ENCODE measurements at places on chromosomes 2 and 18.

DNA sequence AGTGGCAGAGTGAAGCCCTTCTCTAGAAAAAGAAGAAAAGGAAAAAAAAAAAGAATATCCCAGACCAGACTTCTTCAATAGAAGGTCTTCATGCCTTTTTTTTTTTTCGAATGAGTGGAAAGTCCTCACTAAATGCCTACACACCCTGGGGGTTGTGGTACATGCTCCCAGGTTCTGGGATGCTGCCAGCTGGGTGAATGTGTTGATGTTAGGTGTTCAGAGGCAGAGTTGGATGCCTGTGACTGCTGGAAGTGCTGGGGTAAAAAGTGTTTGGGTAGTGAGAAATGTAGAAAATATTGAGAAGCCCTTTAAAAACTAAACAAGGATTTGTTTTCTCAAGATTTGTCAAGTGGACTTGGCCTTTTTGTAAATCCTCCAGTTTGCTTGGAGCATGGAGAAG lies 318.6 kb downstream of the SLC4A3 start:
- DNase-seq, result no peak

- DNase-seq, result no peak
Measured at GRCh38 chr2:6771634-6772611, 93.8 kb downstream of the CMPK2 start.

GRCh38 chr18:12398625-12399024 lies 9.1 kb upstream of the PRELID3A start:
- DNase-seq, result no peak

DNA sequence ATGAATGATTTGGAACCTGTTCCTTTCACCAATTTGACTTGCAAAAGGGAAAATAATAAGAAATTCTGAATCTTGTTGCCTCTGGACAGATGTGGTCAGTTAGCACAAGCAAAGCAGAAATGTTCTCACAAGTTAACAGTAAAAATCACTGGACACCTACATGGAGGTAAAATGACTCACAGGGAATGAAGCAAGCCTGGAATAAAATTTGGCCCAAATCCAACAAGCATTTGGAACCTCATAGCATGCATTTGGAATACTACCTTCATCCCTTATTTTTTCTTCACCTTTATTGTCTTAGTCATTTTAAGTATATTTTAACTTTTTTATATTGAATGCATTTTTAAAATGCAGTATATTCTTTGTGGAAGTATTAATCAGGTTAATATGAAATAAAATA lies 602.9 kb downstream of the ARHGAP15 start:
- DNase-seq, result no peak

- no peak for DNase-seq
Measured at GRCh38 chr2:40937284-40937683, 485.4 kb upstream of the SLC8A1 start.

GRCh38 chr2:66555501-66556324 lies 120.8 kb downstream of the MEIS1 start:
- DNase-seq, result no peak

GRCh38 chr2:148218326-148219075 lies 197.6 kb downstream of the MBD5 start:
- no peak for DNase-seq

GRCh38 chr2:70986499-70987189 lies 8.0 kb downstream of the TEX261 start:
- no peak for DNase-seq

GRCh38 chr2:5052905-5053304 lies 639.3 kb upstream of the SOX11 start:
- no peak for DNase-seq

DNA sequence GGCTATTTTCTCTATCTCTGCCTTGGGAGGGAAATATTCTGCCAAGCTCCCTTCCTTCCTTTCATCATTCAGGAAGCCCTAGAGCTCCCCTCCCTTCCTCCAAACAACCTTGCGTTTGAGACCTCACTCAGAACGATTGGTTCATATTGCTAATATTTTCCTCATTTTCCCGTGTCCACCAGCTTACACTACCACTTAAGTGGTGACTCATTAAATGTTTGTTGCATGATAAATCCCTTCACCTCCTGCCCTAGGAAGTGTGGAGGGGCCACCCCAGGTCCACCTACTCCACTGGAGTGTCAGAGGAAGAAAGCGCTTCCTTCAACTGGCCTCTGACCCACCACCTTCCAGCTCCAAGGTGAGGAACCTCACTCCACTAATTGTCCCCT lies 2.3 kb upstream of the LPIN2 start:
- no peak for DNase-seq

DNA sequence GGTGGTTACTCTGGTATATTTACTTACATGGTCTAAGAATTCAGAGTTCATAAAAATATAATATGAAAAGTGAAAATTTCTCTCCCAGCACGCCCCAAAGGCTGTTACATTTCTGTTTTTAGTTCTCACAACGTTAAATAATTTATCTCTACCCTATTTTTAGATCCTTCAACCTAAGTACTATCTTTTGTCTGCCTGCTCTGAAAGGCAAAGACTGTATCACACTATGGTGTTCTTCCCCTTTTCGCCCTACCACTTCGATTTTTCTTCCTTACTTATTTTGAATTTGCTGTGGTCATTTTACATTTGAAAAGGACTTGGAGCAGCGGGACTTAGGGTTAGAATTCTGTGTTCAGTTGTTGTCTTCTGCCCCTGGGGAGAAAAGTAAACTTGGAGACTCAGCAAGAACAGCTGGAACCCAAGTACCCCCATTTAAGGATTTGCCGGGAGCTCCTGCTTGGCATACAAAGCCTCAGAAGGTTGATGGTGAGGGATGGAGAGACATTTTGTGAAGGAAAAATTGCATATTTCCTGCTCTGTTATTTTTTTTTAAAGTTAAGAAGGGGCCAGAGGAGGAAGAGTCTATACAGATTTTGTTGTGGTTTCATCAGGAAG lies 19.0 kb downstream of the ADAM23 start:
- DNase-seq, result no peak

DNA sequence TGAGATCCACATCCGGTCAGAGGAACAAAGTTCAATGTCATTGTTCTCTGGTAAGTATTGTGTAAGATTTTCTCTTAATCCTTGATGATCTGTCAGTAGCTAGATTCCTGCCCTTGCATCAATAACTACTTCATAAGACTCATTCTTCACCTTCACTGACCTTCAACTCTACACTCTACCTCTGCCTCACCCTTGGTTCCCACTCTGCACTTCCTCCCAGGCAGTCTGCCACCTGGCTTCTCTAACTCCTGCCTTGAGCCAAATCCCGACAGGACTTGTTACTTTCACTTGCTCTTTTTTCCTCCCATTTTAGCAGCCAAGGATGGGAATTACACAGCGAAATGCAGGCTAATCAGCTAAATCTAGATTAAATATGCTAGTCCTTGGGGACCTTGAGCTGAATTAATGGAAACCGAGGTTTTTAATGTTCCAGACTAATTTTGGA lies 190.7 kb downstream of the DLGAP1 start:
- DNase-seq, result no peak

GRCh38 chr2:8332646-8333045 lies 349.2 kb upstream of the ID2 start:
- DNase-seq, result no peak

DNA sequence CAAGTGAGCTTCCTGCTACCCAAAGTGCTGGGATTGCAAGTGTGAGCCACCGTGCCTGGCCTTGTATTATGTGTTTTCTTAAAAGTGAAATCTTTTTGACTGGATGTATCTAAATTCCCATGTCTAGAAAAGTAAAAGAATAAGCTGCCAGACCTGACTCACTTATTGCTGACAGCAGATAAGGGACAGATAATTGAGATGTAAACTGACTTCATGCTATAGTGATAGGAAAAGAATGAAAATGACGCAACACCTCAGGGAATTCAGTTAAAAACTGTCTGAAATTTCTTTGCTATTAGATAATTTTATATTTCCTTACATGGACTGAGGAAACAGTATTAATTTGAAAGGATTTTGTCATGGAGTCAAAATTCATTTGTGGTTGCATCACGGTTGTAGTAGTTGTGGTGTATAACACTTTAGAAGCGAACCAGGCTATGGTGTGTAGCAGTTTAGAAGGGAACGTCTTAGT lies 19.4 kb downstream of the TTC27 start:
- DNase-seq, result no peak

GRCh38 chr18:5288517-5288935 lies 7.0 kb downstream of the ZBTB14 start:
- DNase-seq, result no peak

- DNase-seq, result no peak
Measured at GRCh38 chr2:64331114-64331645, 122.8 kb upstream of the LGALSL start.

DNA sequence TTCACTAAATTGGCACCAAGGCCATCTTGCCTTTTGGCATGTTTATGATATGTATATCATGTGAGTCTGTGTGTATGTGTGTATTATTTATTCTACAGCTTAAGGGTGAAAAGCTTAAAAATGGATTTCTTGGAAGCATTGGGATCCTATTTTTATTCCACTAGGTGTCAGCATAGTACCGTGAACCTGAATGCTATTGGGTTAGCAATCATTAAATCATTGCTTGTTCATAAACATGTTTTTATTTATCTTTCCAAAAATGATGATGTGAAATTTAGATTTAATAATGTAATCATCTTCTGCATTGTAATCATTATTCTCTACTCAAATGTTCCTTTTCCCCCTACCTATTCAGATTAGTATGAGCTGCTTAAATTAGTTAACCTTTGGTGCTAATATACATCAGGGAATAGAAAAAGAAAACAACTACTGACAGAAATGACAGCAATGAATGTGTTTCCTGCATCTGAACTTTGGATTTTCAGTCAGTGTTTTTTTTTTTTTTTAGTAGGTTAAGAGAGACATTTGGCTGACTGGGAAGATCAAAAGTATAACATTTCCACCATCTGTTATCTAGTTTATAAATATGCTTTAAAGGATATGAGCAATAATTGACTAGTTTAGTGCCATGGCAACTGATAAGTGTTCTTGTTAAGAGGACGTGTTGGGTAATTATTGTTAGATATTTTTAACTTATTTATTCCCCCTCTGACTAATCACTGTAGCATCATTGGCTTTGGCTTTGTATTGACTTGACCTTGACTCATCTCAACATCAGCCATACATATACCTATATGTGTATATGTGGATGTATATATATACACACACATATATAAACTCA lies 14.1 kb upstream of the ZSWIM2 start:
- DNase-seq, result no peak

GRCh38 chr2:109715313-109715805 lies 78.7 kb upstream of the RGPD5 start:
- no peak for DNase-seq

DNA sequence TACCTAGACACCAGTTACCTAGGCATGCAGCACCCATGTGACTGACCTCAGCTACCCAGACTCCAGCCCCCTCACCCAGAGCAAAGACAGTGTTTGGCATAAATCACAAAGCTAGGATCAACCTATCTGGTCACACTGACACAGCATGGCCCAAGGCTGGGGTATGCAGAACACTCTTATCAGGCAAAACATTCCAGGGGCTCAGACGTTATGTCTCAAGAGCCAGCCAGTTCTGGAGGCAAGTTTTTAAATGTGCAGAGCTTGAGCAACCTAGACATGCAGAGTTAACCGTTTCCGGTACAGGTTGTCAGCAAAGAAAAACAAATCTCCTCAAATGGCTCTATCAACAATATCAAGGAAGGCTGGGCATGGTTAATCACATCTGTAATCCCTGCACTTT lies 92.8 kb downstream of the AP1S3 start:
- no peak for DNase-seq

GRCh38 chr18:3623769-3624545 lies 174.0 kb downstream of the TGIF1 start:
- no peak for DNase-seq
